ENCODE measurements at places on chromosomes 13 and 19.

DNA sequence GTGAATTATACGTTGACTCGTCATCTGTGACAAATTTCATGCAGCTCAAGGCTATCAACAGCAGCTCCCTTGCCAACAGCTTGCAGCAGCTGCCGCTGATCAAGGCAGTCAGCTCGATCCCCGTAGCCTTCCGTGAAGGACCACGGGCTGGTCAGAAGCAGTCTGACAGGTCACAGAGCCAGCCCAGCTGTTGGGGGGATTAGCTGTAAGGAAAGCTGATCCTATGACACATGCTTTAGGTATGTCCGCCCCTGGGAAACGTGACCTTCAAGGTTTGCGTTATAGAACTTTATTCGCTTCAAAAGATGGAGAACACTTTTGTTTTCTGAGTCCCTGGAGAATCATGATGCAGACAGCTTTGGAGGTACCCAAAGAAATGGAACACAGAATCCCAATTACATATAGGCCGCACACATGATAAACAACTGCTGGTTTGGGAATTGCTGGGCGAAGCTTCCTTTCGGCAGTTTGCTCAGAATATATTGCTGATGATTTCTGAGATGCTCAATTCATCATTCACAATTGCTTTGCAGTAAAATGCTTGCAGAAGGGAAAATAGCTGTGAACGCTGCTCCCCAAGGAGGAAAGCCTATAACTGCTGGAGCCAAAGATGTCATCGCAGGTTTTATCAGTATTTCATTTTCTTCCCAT lies 62.6 kb upstream of the USP29 start:
- DNase-seq: no peak

DNA sequence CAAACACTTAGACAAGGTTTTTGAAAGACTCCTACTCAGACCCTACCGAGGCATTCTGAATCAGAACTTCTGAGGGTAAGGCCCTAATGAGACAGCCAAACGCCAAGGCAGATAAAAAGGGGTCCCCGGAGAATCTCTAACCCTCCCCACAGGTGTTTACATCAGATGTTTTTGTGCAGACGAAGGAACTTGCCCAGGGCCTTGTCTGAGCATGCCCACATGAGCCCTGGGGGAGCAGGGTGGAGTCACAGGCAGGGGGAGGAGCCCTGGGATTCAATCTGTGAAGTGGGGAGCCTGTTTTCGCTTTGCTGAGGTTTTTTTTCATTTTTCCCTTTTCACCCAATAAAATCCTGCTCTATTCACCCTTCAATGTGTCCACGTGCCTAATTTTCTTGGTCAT lies 61.6 kb upstream of the MED4 start:
- no peak for DNase-seq

GRCh38 chr13:30907121-30907861 lies 1.2 kb downstream of the MEDAG start:
- no peak for DNase-seq

- no peak for DNase-seq
These were observed 49.5 kb downstream of the CRYL1 start for GRCh38 chr13:20475927-20476691.

DNA sequence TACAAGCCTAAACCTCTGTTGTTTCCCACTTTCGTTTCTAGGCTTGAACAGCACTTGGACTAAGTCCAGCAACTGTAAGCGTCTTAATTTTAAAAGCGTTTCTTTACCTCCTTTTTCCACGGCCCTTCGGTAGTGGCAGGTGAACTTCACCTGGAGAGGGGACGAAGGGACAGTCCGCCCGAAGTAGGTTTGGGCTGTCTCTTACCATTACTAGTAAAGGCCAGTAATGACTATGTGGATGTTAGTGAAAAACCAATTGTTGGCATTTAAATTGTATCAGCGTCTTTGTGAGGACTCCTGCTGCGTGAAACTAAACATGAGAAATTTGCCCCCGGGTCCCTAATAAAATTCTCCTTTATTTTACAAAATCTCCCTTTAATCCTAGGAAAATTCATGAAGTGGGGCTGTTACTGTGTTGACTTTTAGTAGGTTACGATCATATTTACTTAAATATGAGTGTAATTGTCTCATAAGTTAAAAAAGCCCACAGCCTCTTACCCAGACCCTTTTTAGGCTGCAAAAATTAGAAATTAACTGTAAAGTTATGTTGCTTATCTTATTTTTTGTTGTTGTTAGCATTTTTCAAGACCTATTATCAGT lies 983 bp downstream of the ITM2B start:
- DNase-seq: no peak

- DNase-seq: no peak
These were observed 18.3 kb downstream of the CCDC97 start for GRCh38 chr19:41328157-41328841.

DNA sequence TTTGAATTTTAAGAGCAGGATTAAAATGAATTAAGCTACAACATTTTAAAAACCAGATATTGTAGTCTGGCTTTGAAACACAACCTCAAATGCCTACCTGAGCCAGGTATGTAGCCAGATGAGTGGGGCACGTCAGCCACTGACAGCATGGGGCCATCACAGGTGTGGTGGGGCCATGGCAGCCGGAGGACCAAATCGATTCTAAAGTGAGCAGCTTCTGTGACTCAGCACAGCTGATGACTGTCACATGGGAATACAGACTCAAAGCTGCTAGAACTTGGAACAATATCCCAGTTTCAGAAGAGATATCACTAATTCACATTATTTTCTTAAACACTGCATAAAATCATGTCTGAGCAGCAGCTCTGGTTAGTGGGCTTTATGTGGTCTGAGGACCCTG lies 52.8 kb downstream of the SERP2 start:
- no peak for DNase-seq

- no peak for DNase-seq
These were observed 2.4 kb downstream of the MBD3L2B start for GRCh38 chr19:7018828-7019227.

DNA sequence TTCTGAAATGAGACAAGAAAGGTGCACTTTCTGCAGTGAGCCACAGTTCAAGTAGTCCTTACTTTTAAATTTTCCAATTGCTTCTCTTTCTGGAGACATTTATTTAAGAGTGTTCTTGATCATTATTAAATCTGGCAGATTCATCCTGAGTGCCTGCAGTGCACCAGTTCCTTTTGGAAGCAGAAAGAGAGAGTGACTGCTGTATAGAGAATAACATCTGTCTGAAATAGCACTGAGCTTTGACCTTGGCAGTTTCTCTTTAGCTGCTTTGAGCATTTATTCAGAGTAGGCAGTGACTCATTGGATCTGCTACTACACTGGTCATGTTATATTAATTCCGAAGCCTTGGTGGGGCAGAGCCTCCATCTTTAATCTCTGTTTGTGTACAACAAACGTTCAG lies 1373.7 kb downstream of the PCDH9 start:
- no peak for DNase-seq

- no peak for DNase-seq
These were observed 19.6 kb downstream of the CCDC8 start for GRCh38 chr19:46393456-46394401.

DNA sequence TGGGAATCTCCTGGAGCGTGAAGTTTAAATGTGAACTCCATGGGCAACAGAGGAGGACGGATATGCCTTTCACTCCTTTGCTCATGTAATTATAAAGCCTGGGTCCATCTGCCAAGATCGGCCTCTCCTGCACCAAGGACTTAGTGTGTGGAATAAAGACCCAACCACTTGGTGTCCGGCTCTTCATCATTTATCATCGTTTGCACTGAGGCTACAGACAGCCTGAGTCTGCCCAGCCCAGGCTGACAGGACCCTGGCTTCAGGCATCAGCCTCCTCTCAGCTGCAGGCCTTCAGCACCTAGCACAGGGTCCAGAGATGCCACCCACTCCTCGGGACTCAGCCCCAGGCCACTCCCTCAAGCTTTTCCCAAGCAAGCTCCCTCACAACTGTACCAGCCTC lies 206.8 kb upstream of the IPO5 start:
- no peak for DNase-seq

GRCh38 chr13:73772449-73773167 lies 361.6 kb downstream of the KLF12 start:
- no peak for DNase-seq

- no peak for DNase-seq
These were observed 374.0 kb downstream of the IRS2 start for GRCh38 chr13:109412283-109412901.

DNA sequence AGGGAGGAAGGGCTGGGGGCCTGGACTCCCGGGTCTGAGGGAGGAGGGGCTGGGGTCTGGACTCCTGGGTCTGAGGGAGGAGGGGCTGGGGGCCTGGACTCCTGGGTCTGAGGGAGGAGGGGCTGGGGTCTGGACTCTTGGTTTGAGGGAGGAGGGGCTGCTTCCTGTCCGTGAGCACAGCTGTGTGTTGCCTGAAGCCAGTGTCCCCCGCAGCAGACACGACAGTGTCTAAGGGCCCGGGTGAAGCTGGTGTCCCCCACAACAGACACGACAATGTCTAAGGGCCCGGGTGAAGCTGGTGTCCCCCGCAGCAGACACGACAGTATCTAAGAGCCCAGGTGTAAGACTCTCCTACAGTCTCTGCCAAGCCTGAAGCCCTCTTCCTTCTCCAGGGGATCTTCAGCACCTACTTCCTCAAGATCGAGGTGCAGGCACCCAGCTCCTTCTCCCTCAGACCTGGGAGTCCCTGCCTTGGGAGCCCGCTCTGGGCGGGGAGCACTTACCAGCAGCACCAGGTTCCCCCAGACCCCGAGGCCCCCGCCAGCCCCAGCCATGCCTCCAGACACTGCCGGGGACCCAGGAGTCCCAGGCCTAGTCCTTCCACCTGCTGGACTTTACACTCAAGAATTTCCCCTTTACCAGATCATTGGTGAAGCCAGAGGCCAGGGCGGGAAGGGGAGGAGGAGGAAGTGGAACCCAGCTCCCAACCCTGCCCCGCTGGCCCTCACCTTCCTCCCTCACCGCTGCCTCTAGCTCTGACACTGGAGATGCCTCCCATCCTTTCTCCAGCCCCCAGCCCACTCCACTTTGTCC lies at the start of gene PTPRH:
TSS of gene PTPRH (minus strand) at position 622 of the 813 bp plus-strand sequence. CDS start at position 554, 68 bp downstream.
- no peak for DNase-seq

- no peak for DNase-seq
These were observed 564 bp downstream of the HS6ST3 start for GRCh38 chr13:96090240-96091101.

- DNase-seq: no peak
These were observed 248.3 kb downstream of the TSHZ3 start for GRCh38 chr19:31100981-31101380.

DNA sequence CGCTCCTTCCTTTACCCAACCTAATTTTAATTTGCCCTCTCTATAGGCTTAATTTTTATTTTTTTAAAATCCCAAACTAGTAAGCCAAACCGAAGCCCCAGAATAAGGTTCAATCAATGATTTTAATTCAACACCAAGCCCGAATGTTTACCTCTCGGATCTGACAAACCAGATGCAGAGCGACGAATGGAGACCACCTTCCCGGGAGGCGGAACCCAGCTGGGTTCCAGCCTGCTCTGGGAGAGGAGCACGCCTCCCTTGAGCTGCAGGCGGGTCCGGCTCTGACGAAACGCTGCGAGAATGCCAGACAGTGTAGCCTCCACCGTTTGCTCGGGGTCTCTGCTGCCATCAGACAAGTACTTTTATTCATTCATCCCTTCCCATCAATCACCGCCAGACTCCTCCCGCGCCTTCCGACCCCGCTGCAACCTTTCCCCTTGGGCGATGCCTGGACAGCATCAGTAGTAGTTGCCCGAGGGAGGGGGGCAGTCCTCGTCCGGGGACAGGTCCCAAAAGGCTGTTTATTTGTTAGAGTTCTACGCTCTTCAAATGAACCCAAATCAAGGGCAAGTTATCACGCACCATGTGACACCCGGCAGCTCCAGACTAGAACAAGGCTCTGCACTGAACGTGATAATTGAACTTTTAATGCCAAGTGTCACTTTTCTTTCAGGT lies 752 bp upstream of the EDNRB start:
- no peak for DNase-seq

- no peak for DNase-seq
These were observed 14.2 kb upstream of the LATS2 start for GRCh38 chr13:21075379-21076249.

DNA sequence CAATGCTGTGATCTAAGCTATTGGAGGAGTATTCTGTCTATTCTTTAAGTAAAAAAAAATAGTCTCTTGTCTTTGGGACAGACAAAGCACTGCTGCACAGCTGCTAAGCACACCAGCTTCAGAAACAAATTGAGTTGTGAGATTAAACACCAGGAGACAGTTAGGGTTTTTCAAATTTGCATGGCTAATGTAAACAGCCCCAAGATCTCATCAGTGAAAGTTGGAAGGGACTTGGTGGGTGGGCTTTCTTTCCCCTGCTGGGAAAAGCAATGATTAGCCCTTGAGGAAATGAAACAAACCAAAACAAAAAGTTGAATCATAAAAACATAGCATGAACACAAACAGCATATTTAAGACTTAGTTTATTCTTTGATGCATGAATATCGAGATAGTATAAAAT lies 143.6 kb upstream of the SLITRK1 start:
- DNase-seq: no peak

GRCh38 chr13:78836238-78836784 lies 177.4 kb upstream of the OBI1 start:
- no peak for DNase-seq

DNA sequence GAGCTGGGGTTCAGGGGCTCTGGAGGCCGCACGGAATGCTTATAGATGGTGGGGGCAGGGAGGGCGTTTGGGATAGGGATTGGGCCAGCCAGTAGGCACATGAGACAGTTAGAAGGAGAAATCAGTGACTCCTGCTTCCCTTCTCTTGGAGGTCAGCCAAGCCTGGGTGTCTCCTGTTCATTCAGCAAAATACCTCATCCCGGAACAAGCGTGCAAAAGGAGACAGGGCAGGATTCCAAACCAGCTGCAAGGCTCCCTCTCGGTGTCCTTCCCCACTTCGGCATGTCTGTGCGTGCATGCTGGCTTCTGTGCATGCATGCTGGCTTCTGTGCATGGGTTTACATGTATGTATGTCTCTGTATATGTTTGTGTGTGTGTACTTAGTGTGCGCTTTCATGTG lies 37.3 kb upstream of the PEPD start:
- DNase-seq: no peak

GRCh38 chr19:5293612-5294378 lies 46.8 kb downstream of the PTPRS start:
- no peak for DNase-seq

DNA sequence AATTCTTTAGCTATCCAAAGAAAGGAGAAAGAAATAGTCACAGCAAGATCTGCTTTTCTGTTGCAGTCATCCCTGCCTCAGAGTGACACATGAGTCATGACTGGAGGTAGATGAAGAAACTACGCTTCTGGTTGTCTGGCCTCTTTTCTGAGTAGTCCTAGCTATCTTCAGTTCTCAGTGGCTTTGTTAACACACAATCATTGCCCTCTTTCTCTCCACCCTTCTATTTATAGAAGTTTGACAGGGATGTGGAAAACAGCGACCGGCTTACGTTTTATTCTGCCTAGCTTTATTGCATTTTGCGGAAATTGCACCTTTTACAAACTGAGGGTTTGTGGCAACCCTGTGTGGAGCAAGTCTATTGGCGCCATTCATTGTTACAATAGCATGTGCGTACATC lies 26.7 kb downstream of the SPATA13 start:
- DNase-seq: no peak

Data from esophagus squamous epithelium (tissue), 5 donors.